Urinary bladder (tissue), 4 donors: ENCODE measurements at places on chromosomes 2 and 18. TPM values are rescaled to one million over a fixed set of nuclear protein-coding genes. Genes with fewer than 3 reads are reported as not detected.

Gene SLC5A7
- 6.3 TPM for total RNA-seq

Gene RFTN2
- 37.4 TPM for total RNA-seq

Gene RANBP2
- total RNA-seq: 121 TPM

Gene EVA1A
- 7.1 TPM for total RNA-seq

Gene FHOD3
- total RNA-seq: 27.2 TPM

Gene OSBPL1A
- 53.3 TPM for total RNA-seq

Gene NEUROD1
- not detected for total RNA-seq

Gene KIF5C
- total RNA-seq: 10.8 TPM

DNA sequence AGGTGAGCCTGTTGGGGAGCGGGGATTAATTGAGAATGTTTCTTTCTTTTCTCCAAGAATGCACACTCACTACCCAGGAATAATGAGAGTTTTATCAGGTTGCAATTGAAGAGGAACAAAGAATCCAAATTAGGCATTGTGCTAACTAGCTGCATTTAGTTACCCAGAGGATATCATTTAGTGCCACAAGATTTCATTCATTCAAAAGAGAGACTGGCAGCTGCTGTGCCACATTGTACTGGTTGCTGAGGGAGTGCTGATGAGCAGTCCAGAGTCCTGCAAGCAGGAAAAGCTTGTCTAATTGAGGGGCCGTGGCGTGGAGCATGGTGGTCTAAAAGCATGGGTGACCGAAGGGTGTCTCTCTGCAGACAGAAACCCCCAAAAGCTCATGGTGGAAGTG lies 97.6 kb downstream of the CTAGE1 start:
- no peak for DNase-seq

DNA sequence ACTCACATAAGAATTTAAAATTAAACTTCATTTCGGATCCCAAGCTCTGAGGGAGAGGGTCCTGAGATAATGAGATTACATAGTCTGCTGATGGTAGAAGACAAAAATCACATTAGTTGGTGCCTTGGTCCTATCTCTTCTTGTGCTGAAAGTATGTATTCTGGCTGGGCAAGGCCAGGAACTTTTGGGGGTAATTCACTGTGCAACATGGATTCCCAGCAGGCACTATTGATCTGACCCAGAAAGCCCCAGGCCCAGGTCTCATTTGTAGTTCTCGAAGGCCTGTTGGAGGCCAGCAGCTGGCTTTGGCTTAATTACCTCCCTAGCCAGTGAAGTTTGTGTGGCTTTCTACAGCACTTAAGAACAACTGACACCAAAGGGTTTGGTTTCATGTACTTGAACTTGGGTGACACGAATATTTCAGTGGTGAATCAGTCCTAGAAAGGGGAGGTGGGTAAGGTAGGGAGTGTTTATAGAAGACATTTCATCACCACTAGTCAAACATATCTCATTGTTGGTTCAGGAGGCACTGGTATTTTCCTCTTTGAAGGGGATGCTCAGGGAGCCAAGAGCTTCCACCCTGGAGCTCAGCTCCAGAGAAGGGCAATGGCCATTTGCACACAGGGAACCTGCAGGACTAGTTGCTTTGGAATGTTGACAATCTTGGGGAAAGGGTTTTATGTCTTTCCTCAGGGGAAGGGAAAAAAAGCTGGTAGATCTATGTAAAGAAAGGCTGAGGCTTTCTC lies 217.8 kb downstream of the OSR1 start:
- DNase-seq: peak; percentile 33

DNA sequence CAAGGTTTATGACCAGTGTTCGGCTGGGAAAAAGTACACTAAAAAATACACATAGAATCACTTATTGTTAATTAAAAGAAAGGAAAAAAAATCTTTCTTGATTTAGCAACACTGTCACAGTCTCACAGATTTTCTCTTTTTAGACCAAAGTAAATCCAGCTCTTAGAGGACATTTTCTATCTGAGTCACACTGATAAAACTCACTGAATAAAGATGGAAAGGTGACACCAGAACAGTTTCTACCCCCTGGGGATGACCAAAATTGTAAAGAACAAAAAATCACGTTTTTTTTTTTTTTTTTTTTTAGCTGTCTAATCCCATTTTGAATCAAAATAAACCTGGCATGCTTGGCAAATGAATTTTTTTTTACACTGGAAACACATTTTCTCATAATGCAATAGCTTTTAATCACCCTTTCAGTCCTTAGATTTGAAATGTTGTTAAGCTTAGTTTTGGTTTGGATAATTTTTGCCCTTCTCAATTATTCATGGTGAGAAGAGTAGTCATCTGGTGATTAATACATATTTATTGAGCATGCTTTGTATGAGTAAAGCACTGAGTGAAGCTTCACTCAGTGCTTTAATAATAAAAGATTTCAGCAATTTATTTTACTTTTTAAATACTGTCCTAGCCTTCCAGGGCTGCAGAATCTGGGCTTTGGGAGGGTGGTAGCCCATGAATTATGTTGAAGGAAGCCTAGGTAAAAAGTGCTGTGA lies 886.3 kb downstream of the SLC4A3 start:
- DNase-seq: no peak

DNA sequence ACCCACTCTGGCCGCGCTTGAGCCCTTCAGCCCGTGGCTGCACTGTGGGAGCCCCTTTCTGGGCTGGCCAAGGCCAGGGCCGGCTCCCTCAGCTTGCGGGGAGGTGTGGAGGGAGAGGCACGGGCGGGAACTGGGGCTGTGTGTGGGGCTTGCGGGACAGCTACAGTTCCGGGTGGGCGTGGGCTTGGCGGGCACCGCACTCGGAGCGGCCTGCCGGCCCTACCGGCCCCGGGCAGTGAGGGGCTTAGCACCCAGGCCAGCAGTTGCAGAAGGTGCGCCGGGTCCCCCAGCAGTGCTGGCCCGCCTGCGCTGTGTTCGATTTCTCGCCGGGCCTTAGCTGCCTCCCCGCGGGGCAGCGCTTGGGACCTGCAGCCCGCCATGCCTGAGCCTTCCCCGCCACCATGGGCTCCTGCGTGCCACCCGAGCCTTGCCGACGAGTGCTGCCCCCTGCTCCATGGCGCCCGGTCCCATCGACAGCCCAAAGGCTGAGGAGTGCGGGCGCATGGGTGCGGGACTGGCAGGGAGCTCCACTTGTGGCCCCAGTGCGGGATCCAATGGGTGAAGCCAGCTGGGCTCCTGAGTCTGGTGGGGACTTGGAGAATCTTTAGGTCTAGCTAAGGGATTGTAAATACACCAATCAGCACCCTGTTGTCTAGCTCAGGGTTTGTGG lies 173.7 kb upstream of the FIGN start:
- no peak for DNase-seq

- DNase-seq: no peak
These were observed 222.1 kb downstream of the ETAA1 start for GRCh38 chr2:67619204-67619603.

DNA sequence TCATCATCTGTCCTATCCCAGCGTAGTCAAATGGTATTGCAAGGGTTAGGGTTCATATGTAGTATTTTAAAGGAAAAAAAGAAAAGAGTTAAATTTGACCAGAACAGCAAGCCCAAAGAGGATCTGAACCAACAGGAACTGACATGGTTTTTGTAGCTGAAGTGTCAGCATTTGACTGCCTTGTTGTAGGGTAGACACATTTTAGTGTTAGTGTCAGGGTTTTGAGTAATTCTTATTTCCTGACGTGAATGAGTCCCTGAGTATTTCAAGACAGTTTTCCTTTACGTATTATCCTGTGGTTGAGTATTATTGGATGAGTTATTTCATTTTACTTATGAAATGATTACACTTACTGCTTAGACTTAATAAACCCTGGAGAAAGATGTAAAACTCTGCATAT lies 173.3 kb upstream of the ZEB2 start:
- DNase-seq: no peak

DNA sequence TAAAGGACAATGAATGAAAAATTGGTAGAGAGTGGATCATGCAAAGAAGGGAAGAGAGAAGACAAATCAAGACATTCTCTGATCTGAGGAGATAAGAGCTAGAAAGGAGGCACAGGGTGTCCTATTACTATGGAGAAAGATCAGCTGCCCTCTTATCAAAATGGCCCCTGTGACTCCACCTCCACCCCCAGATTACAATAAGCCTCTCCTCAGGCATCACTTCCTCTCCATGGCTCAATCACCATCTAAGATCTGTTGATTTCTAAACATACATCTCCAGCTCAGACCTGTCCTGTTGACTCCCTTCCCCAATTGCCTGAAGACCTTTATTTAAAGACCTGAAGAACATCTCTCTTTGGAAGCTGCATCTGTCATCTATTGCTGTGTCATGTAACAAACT lies 43.2 kb downstream of the SP100 start:
- DNase-seq: no peak

GRCh38 chr2:237500681-237501424 lies 13.8 kb downstream of the MLPH start:
- DNase-seq: no peak

DNA sequence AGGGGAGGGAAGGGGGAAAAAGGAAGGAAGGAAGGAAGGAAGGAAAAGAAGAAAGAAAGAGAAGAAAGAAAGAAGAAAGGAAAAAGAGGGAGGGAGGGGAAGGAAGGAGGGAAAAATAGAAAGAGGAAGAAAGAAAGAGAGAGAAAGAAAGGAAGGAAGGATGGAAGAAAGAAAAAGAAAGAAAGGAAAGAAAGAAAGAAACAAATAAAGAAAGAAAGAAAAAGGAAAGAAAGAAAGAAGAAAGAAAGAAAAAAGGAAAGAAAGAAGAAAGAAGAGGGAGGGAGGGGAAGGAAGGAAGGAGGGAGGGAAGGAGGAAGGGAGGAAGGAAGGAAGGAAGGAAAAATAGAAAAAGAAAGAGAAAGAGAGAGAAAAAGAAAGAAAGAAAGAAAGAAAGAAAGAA lies 315.8 kb upstream of the PIK3C3 start:
- no peak for DNase-seq

GRCh38 chr2:216012830-216013079 lies 596 bp downstream of the MREG start:
- no peak for DNase-seq

DNA sequence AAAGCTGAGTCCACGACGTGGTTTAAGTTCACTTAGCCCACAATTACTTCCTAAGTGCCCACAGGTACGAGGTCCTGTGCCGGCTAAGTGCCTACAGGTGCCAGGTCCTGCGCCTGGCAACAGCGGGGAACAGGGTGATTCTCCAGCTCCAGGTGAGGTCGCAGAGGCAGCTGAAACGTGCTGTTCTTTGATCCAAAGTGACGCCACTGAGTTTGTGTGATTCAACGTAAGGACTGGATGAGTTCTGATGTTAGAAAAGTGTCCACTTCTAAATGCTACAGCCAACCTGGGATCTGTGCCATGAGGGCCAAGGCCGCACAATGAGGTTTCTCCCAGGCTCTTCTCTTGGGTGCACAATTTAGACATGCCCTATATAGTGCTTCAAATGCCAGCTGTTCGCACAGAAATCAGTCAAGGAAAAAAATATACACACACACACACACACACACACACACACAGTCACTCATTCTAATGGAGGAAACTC lies 57.5 kb downstream of the NDUFA10 start:
- no peak for DNase-seq

- DNase-seq: no peak
These were observed 24.9 kb downstream of the HADHB start for GRCh38 chr2:26269571-26270158.

DNA sequence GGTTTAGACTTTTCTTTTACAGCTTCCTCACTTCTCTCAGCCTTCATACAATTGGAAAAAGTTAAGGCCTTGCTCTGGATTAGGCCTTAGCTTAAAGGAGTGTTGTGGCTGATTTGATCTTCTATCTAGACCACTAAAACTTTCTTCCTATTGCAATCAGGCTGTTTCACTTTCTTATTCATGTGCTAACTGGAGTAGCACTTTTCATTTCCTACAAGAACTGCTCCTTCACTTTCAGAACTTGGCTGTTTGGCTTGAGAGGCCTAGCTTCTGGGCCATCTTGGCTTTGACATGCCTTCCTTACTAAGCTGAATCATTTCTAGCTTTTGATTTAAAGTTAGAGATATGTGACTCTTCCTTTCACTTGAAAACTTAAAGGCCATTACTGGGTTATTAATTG lies 114.3 kb downstream of the ARHGEF4 start:
- DNase-seq: no peak

DNA sequence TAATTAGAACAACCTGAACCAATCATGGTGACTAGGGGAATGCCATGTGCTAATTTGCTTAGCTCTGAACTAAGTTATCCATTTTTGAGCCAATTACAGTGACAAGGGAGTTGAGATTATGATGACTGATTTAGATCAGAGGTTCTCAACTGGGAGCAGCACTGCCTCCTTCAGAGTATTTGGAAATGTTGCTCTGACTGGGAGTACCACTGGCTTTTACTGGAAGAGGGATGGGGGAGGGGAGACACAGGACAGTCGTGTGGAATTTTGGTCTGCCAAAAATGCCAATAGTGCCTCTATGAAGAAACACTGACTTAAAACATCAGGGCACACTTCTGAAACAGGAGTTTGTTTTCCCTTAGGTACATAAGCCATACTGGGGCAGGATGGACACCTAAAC lies 48.1 kb upstream of the VPS54 start:
- no peak for DNase-seq

- DNase-seq: no peak
These were observed 268.2 kb upstream of the ID2 start for GRCh38 chr2:8413589-8414135.

GRCh38 chr18:50447952-50448351 lies 73.1 kb downstream of the SKA1 start:
- DNase-seq: no peak

- no peak for DNase-seq
These were observed 9.1 kb downstream of the MFSD6 start for GRCh38 chr2:190417045-190417842.

DNA sequence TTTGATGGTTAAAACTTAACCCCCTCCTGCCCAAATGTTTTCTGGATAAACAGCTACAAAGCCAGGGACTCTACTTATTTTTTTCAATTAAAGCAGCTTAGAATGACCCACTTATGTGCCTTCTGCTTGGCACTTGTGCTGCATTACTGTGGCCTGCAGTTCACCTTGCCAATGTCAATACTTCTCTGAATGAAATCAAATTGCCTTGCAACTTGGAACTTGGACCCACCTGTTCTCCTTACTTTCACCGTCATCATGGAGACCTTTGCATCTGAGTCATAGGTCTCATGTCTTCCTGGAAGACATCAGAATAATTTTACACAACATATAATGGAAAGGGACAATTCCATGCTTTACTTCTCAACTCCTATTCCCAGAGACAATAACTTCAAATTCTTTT lies 92.1 kb upstream of the FHL2 start:
- no peak for DNase-seq

- no peak for DNase-seq
These were observed 28.4 kb downstream of the ADCYAP1 start for GRCh38 chr18:933082-933481.
